Skin of body (tissue), 3 donors: ENCODE measurements at places on chromosomes 13 and 19.

GRCh38 chr13:103730407-103730806 lies 664.2 kb upstream of the SLC10A2 start:
- DNase-seq = no peak

DNA sequence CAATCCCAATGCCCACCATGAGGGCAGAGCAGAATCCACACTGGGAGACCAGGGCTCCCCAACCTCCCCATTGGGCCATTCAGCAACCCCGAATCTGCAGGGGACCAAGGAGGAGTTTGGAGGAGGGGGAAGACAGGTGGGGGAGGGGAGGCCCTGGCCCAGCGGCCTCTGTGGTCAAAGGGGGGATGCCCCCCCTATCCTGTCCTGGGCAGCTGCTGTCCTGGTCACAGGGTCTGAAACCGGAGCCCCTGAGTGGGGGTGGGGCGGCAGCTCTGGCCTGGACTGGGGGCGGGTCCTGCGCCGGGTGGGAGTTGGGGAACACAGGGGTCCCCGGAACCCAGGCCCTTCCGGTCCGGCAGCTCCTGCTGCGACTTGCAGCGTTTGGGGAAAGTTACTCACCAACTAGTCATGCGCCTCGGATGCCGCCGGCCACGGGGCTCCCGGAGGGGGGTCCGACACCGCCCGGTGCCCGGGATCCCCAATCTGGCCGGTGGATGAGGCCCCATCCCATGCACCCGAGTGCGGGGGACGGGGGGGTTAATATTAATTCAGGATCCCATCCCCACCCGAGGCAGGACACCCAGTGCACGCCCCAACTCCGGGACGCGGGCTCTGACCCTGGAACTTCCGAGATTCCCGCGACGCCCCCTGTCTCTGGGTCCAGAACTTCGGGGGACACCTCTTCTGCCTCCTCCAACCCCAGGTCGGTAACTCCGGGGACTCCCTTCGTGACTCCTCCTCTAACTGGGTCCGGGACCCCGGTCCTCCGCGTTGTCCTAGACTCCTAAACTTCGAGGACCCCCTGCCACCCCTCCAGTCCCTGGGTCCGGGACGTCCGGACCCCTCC lies 872 bp downstream of the HOMER3 start:
- DNase-seq = no peak

- no peak for DNase-seq
Observed at GRCh38 chr13:27137759-27138158, 33.9 kb downstream of the USP12 start.

GRCh38 chr13:94542917-94543316 lies 53.0 kb downstream of the TGDS start:
- DNase-seq = no peak

DNA sequence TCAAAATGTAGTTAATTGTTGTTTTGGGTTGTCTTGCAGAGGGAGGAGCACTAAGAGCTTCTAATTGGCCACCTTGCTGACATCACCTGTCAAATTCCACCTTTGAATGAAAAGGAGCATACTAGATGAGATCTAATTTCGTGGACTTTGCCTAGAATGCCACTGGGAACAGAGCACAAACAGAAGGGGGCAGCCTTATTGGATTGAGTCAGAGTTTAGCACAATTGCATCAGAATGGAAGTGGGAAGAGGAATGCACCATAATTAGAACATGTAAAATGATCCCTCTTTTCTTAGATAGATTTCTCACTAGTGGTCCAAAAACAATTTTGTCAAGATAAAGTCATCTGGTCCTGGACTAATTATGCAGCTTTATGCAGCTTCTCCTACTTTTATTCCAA lies 1552.2 kb downstream of the PCDH9 start:
- no peak for DNase-seq
